NCI-H510A (cell line): ENCODE measurements at places on chromosomes 3 and 15.

GRCh38 chr3:151307131-151307530, 9.5 kb downstream of the GPR87 start:
- no peak for DNase-seq

DNA sequence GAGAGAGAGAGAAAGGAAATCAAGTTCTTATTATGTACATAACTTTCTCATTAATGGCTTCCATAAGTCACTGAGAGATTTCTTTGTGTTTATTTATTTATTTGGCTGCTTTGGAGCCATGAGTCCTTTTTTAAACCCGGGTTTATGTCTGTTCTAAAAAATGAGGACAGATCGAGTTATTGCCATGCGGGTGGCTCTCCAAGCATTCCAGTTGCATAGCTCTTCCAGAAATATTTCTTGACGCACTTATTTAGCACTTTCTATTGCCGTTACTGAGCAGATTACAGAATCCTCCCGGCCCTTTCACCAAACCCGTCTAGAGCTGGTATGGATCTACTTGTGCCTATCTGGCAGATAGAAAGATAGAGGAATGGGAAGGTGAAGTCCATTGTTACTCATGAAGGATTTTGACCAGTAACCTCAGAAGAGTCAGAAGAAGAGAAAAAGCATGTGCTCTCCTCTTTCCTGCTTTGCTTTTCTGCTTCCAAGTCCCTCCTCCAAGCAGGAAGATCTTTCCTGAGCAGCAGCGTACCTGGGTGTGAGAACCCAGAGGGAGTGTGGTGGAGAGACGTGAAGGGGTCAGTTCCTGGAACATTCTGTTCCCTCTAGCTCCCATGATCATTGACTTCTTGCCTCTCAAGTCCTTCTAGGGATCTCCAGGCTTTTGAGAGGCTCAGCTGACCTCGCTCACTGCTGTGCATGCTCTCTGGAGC, 112.8 kb downstream of the LPP start:
- DNase-seq: no peak

- DNase-seq: no peak
Measured at GRCh38 chr15:31930967-31931366, 99.3 kb upstream of the CHRNA7 start.

- no peak for DNase-seq
Measured at GRCh38 chr3:38834110-38834509, 18.1 kb upstream of the SCN10A start.

GRCh38 chr3:116815831-116816588, 106.4 kb downstream of the TUSC7 start:
- no peak for DNase-seq
